Inflammatory macrophage treated with lipopolysaccharide for 4 hours (primary cell): ENCODE measurements at places on chromosomes 1 and 21.

DNA sequence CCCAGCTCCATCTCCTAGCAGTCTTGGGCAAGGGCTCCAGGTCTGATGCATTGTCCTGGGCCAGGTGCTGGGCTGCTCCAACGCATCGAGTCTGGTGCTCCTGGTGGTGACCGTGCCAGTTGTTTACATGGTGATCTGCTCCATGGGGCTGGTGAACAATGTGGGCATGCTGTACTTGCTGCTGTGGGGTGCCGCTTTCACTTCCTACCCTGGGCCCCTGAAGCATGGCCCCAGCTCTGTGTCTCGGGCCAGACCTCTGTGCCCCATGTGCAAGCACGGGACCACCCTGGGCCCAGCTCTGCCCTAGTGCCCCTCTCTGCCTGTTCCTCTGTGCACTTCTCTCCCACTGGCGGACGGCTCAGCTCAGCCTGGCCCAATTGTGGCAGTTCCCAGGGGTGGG is 119.4 kb downstream of the MAST2 start:
- DNase-seq = no peak

DNA sequence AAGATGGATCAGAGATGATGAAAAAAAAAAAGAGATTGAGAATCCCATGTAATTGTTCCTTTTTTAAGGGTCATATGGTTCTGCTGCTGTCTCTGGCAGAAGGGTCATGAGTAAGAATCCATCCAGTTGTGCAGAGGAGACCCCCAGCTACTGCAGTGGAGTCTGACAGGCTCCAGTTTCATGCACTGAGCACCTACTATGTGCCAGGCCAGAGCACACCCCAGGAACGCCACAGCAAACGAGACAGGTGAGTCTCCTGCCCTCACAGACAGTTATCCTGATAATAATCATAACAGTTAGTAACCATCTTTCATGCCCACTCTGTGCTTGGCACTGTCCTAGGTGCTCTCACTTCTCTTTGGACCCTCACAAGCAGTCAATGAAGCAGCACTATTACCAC is 420.0 kb downstream of the MATN1 start:
- no peak for DNase-seq

DNA sequence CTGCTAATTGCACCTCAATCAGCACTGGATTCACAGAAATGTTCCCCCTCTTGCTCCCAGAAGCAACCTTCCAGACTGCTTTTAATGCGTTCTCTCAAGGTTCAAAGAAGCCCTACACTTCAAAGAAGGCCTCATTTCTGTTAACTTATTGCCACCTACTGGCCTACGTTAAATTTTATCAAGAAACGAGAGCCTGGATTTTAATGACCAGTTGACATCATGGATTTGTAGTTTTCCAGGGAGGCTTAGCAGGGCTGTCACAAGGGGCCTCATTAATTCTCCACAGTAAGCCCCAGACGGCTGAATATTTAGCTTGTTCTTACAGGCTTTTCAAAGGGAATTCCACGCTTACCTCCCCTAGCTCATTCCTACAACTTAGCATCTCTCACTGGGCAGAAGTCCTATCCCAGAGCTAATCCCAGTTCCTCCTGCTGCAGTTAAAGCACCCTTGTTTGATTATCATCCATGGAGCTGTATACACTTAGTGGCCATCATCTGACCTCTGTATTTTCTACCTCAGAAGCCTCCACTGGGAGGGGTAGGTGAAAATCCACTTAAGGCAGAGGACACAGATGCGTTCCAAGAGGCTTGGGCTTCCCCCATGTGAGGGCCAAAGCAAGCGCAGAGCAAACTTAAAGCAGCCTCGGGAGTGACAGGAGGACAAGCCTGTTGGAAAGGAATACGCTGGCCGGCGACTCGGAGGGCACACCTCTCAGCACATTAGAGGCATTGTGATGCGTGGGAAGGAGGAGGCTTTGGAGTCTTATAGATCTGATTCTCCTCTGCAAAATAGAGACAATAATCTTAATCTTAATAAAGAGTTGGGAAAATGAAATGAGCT is 32.2 kb upstream of the CYP4X1 start:
- DNase-seq = no peak

- peak; percentile 91 for DNase-seq
Measured at GRCh38 chr1:82225421-82226185, 424.9 kb downstream of the ADGRL2 start.

DNA sequence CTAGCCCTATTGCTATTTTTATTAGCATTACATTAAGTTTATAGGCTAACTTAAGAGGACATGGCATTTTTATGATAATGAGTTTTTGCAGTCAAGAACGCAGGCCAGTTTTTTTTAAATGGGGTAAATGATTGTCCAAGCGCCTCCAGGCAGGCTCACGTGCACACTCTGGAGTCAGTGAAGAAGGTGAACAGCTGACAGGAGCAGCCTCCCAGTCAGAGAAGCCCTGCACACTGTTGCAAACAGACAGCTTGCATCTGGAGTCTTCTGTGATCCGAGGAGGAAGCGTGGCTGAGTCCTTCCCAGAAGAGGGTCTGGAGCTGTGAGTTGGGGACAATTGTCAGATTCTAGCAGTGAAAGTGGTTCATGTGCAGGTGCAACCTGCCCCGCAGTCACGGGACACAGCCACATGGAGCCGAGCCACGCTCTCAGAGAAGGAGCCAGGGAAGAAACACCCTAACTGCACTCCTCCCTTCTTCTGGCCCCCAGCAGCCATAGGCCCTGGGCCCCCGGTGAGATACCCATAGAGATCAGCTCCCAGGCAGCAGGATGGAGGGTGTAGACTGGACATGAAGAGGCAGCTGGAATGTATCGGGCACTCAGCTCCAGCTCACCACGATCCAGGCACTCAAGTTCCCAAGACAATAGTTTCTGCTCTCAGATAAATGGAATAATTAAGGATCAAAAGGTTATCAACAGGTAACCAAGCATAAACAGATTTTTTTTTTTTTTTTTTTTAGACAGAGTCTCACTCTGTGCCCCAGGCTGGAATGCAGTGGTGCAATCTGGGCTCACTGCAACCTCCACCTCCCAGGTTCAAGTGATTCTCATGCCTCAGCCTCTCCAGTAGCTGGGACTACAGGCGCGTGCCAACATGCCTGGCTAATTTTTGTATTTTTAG is 26.4 kb downstream of the CAPN2 start:
- no peak for DNase-seq

- DNase-seq = no peak
Measured at GRCh38 chr1:228940526-228940925, 205.2 kb downstream of the RHOU start.

- DNase-seq = no peak
Measured at GRCh38 chr1:30522031-30523004, 201.1 kb downstream of the MATN1 start.

- peak; percentile 85 for DNase-seq
Measured at GRCh38 chr1:67732750-67733151, 47.8 kb downstream of the GADD45A start.

- DNase-seq = no peak
Measured at GRCh38 chr1:6688001-6688400, 13.6 kb downstream of the DNAJC11 start.

- DNase-seq = peak; percentile 29
Measured at GRCh38 chr1:12616709-12617373, 1.2 kb downstream of the DHRS3 start.

- peak; percentile 38 for DNase-seq
Measured at GRCh38 chr1:117128323-117129079, 7.0 kb upstream of the TRIM45 start.

DNA sequence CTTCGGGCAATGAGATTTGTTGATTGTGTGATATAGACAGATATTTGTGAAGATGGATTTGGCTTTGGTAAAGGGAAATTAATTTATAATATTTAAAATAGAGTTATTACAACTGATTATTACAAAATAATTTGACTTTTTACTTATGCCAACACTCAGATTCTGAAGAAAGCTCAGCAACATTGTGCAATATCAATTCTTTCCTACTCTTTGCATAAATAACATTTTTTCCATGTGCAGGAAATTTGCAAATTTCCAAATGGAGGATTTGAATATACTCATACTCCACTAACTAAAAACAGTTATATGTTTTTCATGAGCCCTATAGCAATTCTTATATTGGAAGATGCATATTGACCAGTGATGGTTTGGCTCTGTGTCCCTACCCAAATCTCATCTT is 676.4 kb upstream of the ADAMTS5 start:
- DNase-seq = no peak

DNA sequence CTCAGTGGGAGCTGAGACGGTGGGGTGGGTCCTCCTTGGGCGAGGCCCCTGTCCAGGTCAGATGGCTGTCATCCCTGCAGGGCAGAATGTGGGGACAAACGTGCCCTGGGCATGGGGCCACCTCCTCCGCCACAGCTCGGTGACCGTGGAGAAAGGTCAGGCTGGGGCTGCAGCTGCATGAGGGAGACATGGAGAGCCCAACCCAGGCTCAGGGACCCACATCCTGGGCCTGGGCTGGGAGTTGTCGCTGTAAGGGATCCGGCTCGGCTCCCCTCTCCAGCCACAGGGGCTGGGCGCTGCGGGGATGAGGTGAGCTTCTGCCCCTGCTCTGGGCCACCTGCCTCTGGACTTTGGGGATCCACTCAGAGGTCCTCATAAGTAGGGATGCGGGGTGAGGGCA is 518 bp upstream of the PLCH2 start:
- no peak for DNase-seq

DNA sequence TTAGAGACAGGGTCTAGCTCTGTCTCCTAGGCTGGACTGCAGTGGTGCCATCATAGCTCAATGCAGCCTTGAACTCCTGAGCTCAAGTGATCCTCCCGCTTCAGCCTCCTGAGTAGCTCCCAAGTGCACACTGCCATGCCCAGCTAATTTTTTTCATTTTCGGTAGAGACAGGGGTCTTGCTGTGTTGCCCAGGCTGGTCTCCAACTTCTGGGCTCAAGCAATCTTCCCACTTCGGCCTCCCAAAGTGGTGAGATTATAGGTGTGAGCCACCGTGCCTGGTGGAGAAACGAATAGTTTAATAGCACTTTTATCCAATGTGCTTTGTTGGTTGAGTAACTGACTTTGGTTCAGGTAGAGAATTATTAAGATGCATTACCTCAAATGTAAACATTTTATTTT is 20.9 kb downstream of the PIK3CD start:
- DNase-seq = no peak

- DNase-seq = no peak
Measured at GRCh38 chr21:34997294-34997693, 51.8 kb downstream of the RUNX1 start.

DNA sequence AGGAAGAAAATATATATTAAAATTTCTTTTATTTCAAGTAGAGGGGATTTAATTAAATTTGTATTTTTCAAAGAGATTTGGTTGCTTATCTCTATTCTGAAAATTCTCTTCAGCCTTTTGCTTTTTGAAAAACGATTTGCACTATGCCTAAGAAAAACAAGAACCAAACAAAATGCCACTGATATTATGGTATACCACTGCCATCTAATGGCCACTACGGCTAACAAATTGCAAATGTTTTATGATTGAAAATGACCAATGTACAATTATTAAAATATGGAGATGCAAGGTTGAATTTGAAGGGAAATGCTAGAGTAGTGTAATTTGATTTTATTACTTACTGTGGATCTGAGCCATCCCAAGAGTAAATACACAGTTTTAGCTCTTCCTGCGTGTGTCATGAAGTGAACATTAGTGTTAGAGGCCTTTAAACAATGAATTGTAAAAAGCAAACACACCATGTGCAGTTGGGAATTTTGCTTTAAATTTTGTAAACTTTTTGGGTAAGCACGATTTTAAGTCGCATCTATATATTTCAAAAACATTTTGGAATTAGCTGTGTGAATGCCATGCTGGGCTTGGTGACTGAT is 137.4 kb upstream of the USP25 start:
- DNase-seq = peak; percentile 55

DNA sequence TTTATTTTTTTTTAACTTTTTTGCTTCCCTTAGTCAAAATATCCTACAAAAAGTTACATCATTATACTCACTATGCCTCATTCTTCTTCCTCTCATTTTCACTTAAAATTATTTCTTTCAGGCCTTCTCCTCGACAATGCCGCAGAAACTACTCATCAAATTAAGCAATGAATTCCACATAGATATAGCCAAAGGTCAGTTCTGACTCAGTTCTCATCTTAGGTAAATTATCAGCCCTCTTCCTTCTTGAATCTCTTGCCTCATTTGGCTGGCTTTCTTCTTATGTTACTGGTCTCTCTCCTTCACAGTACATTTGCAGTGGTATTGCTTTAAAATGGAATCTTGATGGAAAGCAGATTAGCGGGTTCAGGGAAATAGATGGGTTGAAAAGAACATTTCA is 260.7 kb upstream of the BRINP3 start:
- DNase-seq = no peak

- DNase-seq = no peak
Measured at GRCh38 chr1:225981714-225982113, 17.4 kb downstream of the SDE2 start.

- DNase-seq = no peak
Measured at GRCh38 chr1:171233183-171233582, 15.1 kb upstream of the FMO1 start.

GRCh38 chr1:175218786-175219434 is 26.3 kb upstream of the KIAA0040 start:
- DNase-seq = no peak

GRCh38 chr1:95951371-95952102 is 717.5 kb downstream of the RWDD3 start:
- no peak for DNase-seq

- peak; percentile 77 for DNase-seq
Measured at GRCh38 chr1:173478094-173478674, 1.0 kb downstream of the PRDX6 start.

- DNase-seq = no peak
Measured at GRCh38 chr1:116097626-116098025, 13.6 kb upstream of the MAB21L3 start.

DNA sequence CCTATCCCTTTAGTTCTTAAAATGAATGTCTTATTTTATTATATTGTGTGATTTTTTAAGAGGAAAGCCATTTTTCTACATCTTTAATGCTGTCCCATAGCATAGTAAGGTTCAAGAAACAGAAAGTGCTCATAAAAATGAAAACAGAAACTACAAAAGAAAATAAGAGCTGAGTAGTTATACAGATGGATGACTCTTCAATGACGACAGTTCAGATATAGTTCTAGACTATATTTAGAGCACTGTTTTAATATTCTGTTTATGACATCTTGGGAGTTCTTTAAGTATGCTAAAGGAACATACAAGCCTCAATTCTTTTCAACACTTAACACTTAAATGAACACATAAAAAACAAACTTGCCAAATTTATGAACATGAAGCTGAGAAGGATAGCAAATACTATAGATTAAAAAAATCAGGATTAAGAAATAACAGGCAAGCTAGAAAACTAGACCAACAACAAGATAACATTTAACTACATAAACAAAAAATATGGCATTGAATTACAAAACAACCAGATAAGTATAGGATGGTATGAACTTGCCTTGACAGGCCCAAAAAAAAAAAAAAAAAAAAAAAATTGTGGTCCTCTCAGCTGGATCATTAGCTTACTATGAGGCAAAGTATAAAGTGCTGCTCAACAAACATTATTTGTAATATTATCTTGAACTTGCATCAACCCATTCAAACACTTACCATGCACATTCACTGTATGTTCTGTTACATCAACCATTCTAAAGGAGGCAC is 87.9 kb downstream of the ZZZ3 start:
- peak; percentile 38 for DNase-seq
